ENCODE measurements at places on chromosomes 2 and 18.

DNA sequence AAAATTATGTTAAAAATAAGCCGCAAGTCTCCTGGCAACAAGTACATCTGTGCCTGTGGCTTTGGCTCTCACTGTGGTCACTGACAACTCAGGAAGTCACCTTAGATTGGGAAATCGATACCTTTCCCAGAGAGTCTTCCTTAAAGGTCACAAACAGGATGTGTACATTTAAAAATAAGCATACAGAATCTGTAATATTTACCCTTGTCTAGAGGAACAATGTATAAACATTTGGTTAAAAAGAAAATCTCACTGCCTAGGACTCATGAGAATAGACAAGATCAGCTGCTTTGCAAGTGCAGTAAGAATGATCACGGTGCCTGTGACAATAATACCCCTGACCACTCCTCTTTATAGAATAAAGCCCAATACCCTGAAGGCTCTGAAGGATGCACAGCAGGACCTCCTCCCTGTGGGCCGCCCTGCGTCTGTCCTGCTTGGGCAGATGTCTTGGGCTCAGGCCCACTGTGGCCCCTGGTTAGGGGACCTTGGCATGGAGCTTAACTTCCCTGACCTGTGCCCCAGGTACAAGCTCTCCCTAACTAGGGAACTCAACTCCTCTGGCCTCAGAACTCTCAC, 98.0 kb upstream of the MGAT4A start:
- DNase-seq: no peak

DNA sequence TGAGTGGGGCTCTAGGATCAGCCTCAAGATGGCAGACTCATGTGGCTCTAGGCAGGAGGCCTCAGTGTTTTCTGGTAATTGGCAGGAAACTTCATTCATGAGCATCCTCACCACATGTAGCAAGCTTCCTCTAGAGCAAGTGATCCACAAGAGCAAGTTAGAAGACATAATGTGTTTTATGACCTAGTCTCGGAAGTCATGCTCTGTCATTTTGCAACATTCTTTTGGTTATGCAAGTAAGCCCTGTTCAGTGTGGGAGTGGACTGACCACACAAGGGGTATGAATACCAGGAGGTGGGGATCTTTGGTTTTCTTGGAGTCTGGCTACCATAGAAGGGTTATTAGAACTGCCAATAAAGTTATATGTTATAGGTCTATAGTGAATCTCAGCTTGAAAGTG, 66.8 kb upstream of the STK39 start:
- DNase-seq: no peak

DNA sequence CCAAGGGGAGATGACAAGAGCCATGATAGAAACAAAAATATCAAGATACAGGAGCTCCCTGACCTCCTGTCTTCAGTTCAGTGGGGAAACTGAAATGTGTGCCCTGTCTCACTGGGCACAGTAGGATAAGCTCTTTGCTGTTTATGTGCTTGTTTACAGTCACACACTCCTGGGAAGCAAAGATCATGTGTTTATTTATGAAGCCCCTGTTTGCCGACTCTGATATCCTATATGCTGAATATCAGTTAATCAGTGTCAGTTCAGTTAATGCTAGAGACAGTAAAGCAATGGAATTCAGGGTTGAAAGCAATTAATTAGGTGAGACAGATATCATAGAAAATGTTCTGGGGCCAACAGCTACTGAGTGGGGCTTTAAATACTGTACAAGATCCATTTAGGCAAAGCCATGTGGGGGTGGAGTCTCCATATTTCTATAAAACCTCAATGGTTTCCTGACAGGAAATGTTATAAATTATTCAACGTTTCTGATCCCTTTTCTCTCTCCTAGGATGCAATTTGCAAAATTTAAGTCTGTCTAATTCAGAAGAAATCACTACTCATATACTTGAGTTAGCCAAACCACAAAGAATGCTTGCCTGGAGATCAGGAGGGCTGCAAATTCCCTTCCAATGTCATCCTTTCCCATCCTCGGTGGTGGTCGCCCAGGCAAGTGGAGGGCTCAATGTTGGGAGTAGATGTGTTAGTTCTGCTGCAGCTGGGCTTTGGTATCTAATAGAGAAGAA, 551.3 kb downstream of the CMPK2 start:
- no peak for DNase-seq

GRCh38 chr2:23850564-23851256, 76.2 kb downstream of the ATAD2B start:
- no peak for DNase-seq

DNA sequence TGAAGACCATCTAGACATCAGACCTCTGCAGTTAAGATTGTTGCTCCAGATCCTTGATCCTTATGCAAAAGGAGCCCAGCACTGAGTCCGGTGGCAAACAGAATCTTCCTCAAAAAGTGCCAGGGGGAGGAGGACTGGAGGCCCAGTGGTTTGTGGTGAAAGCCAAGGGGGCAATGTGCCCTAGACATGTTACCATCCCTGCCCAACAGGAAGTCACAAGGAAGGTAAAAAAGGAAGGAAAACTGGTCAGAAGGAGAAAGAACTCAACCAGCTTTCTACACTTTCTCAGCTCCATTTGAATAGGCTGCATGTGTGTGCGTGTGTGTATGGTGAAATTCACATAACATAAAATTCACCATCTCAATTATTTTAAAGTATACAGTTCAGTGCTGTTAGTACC, 25.0 kb upstream of the KDM3A start:
- DNase-seq: no peak

GRCh38 chr2:112733871-112734270, 13.1 kb downstream of the NT5DC4 start:
- no peak for DNase-seq

DNA sequence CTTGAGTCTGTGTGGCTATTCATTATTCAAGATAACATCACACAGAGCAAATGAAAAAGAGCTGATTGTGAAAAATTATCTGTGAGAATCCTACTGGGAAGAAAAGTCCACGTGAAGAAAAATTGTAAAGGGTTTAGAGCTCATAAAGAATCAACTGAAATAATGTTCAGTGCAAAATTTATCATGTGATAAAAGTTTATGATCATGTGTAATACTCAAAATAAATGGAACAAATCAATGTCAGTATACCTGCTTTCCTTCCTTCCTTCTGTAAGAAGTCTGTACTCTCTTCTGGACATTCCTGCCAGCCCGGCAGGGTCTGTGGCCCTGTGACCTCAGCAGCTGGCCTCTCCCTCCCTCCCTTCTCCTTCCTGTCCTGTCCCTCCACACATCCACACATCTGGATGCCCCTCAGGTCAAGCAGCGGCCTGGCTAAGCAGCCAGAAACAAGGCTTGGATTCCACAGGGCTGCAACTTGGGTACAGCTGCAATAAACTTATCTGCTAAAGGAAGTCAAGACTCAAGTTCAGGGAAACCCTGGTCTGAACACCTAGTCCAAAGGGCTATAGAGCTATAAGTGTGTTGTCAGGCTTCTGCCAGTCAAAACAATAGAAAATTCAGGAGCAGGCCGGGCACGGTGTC, 172.1 kb downstream of the MREG start:
- no peak for DNase-seq

- DNase-seq: no peak
Measured at GRCh38 chr18:7307030-7307429, 76.1 kb downstream of the LRRC30 start.

DNA sequence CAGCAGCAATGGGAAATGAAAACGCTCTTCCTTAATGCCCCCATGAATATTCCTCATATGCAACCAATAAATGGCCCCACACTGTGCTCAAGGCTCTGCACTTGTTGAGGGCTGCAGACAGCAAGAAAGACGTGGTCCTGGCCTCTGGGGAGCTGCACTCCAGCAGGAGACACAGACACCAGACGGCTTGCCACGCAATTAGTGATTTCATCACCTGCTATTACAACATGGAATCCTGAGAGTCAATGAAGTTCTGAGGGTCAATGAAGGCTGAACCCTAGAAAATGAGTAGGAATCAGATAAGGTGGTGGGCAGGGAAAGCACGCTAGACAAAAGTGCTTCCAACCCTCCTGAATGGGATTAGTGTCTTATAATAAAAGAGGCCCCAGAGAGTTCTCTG, 18.9 kb downstream of the CREG2 start:
- DNase-seq: no peak

DNA sequence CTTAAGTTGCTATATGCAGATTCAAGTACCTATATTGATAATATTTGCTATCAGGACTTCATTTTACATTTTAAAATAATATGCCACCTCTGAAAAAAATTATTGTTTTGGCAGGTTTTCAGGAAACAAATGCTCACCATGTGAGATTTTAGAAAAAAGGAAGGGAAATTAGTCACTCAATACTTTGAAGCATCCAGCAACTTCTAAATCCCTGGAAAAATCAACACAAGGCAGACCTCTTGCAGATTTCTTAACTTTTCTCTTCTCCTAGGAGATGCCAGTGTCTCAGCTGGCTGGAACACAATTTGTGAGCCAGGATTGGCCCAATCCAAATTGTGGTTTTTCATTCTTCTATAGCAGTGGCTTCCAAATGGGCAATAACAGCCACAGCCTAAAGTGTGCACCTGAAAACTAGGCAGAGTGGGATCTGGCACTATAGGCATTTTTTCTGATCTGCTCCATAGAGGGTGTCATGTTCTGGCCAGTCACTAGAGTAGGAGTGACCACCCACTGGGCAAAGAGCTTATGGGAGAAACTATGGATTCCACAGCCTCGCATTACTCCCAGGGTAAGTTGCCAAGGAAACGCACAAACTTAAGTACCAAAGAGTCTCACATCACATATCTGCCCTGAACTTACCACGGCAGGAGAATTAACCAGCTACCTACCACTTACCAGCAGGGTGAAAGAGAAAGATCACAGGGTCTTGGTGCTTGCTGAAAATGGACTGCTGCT, 28.1 kb upstream of the THOC1 start:
- DNase-seq: no peak

GRCh38 chr2:134412639-134412999, 158.7 kb downstream of the MGAT5 start:
- DNase-seq: no peak

DNA sequence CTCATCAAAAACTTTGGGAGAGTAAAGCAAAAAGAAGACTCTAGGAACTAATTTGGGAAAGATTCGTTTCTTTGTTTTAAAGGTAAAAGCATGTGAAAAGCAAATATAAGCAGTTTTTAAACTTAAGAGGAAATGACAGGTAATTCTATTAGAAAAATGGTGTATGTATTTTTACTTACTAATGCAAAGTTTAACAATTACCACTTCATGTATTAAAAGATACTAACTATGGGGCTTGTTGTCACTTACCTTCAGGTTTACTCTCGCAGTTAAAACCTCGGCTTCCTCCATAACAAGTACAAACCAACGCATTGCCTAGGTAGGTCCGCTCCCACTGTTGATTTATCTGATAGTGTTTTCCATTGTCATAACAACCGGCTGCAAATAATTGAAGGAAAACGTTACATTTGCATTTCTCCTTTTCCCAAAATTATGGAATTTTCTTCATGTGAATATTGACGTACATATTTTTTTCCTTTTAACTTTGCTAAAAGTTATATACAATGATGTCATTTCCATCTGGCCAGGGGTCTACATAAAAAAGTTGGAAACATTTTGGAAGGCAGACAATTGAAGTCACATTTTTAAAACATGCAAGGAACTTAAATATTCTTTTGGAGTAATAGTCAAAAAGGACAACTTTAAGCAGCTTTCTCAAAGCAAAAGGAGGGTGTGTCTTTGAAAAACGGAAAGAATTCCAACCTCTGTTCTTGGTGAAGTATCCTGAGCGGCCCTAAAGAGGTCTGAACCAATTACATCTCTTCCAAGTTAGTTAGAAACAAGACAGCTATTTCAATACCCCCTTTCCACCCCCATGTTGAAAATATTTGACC, 1.2 kb downstream of the FN1 start:
- no peak for DNase-seq

DNA sequence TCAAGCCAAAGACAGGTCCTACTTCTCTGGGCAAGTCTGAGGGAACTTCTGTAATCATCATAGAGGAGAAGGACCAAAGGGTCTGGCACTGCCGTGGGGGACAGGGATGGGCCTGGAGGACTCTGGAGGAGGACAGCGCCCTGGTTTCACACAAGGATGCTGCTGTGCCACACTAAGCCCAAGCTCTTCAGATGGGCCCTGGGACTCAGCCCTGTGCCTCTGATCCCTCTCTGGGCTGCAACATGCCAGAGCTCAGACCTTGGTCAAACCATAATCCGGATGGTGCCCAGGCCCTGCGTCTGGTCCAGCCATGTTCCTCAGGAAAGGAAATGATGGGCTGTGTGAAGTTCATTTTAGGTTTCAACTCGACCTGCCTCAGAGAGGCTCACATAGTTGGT, 222.0 kb upstream of the COPS8 start:
- no peak for DNase-seq

DNA sequence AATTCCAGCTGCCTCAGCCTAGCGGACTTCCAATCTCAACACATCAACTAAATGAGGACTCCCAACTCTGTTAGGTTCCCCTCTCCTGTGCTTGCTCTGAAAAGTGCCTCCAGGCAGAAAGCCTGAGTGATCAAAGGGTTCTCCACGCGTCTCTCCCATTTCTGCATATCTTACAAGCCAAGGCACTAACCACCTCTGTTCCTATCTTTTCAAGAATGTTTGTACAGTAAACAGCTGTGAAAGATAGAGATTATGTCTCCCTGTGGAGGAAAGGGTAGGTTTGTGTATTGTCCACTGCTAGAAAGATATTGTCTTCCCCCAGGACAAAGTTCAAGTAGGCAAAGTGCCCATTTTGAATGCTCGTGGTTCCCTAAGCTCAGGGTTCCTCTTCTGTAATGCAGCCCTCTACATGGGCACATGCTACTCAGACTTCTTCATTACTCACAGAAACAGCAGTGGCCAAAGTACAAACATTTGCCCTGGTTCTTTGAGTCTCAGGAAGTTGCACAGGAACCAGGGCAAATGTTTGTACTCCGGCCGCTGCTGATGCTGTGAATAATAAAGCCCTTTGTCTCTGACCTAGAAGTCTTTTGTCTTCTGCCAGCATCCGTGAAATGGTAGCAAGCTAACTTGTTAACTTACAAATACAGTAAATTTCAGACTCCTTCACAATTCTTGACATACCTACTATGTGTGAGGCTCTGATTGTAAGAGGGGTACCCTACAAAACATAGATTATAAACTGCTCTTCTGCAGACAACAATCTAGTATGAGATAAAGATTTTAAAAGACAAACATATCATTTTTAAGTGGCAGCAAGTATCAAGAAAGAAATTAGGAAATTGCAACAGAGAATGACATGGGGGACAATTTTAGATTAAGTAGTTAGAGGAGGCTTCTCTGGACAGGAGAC, 44.5 kb downstream of the PKDCC start:
- DNase-seq: no peak

GRCh38 chr2:175025946-175026345, 20.8 kb upstream of the CHN1 start:
- DNase-seq: no peak

Measured in activated naive CD4-positive, alpha-beta T cell (primary cell).